Common myeloid progenitor, CD34-positive (primary cell): ENCODE measurements at places on chromosomes 4 and X.

DNA sequence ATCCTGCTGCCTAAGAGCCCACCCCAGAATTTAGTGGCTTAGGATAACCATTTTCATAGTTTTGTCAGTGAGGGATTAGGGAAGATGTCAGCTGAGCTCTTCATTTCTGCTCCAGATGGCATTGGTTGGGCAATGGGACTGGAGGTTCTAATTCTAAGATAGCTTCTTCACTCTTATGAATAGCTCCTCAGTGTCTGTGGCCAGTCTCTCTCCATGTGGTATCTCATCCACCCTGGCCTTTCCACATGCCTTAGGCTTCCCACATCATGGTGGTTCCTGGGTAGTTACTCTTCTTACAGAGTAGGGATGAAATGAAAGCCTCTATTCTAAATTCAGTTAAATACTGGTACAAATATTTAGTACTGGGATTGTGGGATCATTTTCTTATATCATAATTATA lies 31.3 kb downstream of the REPS2 start:
- no peak for DNase-seq

GRCh38 chr4:133638751-133639150 lies 489.7 kb downstream of the PCDH10 start:
- no peak for DNase-seq

DNA sequence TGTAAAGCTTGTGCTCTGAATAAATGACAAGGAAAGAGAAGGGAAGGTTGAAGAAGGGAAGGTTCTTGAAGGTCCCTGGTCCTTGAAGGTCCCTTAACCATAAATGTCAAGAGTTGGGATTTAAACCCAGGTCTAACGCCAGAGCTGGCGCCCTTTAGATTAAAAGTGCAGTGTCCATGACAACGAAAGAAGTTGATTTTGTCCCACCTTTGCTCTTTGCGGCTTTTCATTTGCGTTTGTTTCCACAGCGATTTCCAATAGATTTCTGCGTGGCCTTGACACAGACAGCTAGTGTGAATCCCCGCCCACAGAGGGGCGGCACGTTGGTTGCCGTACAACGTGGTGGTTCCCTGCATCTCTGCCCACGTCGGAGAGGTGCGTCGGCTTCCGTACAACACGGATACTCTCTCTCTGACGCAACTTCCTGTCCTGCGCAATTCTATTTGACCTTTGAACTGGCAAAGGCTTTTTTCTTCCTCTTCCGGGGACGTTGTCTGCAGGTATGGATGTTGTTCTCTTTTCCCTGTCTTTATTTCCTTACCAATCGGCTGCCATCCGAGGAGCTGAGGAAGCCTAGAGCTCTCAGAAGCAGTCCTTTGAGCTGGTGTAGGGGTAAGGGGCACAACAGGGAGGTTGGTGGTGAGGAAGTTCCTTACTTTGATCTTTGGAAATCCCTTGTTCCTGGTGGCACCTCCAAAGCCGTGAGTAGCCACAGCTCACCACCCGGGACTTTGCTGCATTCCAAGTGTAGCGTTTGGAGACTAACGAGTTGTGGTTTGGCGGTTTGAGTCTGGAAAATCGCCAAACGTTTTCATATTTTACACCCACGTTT lies at the start of gene RPL34:
Gene RPL34 (plus strand): TSS at position 476 of the 832 bp plus-strand sequence. CDS start 1,384 bp downstream, outside the sequence.
- DNase-seq, result peak; percentile 100

DNA sequence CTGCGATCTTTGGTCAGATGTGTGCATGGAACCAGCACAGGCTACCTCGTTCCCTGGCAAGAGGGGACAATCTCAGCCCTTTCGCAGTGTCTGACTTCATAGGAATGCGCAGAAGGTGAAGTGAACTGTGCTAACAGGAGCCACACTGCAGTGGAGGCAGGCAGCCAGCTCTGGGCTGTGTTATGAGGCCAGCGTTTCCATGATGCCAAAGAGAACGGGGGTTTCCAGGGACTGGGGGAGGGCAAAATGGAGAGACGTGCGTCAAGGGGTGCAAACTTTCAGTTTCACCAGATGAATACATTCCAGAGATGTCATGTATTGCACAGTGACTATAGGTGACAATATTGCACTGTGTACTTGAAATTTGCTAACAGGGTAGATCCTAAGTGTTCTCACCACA lies 30.4 kb downstream of the CLDN34 start:
- DNase-seq, result no peak

- peak; percentile 58 for DNase-seq
Observed at GRCh38 chr4:184473499-184474262, 669 bp downstream of the IRF2 start.

DNA sequence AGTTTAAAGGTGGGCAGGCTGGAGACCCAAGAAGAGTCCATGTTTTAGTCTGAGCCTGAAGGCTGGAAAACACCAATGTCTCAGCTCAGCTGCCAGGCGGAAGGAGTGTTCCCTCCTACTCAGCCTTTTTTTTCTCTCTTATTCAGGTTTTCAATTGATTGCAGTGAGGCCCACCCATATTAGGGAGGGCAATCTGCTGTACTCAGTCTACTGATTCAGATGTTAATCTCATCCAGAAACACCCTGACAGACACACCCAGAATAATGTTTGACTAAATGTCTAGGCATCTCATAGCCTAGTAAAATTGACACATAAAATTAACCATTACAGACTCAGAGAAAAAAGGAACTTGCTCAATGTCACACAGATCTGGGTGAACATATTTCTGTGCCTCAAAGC lies 347.1 kb downstream of the GBA3 start:
- no peak for DNase-seq

- no peak for DNase-seq
Observed at GRCh38 chr4:138110815-138111214, 131.3 kb downstream of the SLC7A11 start.

- DNase-seq, result no peak
Observed at GRCh38 chrX:45788941-45789348, 588.3 kb upstream of the DIPK2B start.

DNA sequence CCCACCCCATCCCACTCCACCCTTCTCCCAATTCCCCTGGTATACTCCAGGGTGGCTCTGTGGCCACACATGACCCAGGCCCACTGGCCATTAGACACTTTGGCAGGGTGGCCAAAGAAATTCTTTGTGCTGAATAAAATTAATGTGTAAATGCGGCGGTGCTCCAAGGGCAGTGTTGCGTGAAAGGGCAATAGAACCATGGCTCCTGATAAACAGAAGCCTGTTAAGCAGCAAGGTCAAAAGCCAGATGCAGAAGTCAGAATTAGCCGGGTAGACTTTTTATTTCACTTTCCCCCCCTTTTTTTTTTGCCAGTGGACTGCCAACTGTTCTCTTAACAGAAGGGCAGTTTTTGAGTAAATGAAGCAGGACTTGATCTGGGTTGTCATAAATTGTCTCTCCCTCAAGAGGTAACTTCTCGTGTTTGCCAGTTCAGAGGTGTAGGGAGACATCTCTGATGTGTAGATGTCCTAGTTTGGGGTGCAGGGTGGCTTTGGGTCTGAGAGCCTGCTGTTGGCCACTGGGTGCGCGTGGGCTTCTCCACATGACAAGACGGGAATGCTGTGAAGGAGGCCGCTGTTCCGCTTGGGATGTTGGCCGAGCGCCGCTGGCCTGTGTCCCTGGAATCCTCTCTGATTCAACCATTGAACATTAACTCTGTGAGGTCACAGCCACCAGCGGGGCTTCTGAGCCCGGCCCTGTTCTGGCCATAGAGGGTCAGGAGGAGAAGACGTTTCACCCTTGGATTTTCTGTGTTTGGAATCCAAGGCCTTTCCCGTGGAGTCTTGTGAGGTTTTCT lies 139.5 kb downstream of the TBL1X start:
- DNase-seq, result no peak

- DNase-seq, result no peak
Observed at GRCh38 chrX:17065100-17065499, 118.6 kb downstream of the REPS2 start.

- DNase-seq, result no peak
Observed at GRCh38 chr4:75398501-75398900, 115.7 kb downstream of the RCHY1 start.
